ENCODE measurements at places on chromosomes 11 and 22.

- DNase-seq = no peak
Observed at GRCh38 chr11:70251659-70252321, 18.7 kb upstream of the PPFIA1 start.

GRCh38 chr22:24181088-24181995 lies at the start of gene SUSD2:
TSS of gene SUSD2 (plus strand) at chr22:24181487. CDS start at chr22:24181520, 33 bp downstream.
- no peak for DNase-seq

DNA sequence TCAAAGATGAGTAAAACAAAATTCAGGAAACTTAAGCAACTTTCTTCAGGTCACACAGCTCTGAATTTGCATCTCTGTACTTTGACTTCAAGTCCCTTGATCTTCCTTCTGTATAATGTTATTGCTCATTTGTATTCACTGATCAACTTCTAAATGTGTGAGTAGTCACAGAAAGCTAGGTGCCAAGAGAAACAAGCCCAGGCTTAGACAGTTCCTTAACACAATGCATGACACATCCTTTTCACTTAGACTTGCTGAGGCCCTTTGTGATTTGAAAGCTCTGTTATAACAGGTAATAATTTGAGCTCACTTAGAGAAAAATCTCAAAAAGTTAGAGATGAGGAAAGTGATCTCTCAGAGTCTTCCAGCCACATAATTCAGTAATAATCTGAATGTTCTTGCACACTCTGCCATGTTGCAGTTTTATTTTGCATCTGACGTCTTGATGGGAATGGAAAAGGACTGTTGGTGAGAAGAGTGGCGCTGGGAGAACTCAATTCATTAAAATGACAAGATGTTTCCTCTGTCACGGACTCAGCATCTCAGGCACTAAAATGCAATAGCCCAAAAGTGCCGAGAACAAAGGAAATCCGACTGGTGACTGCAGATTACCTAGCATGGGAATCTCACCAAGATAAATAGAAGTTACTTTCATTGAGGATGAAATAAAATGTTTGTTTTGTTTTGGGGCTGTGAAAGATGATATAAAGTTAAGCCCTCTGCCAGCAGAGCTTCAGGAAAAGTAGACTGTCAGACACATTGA lies 665.3 kb downstream of the OPCML start:
- no peak for DNase-seq

DNA sequence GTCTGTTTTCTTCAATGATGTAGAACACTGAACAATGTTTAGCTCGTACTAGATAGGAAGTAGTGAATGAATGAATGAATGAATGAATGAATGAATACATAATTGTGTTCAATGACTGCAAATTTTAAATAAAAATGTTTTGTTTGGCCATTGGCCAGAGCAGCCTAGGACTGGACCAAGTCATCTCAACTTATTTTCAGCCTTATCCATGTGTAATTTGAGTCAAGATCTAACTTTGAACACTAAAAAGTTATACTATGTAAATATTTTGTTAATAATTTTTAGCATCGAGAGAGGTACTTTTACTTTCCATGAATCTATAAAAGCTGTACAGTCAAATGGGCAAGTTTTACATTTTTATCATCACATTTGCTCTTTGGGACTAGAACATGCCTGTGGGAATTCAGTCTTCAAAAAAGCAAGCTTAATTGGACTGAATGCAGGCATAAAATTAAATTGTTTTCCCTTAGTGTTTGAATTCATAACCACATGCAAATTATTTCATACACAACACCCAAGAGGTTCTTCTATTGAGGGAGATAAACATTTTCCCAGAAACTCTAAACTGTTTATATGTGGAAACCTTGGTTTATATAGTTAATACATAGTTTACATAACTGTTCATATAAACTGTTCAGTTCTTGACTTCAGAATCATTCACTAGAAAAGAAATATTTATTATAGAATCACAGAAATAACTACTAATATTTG lies 222.1 kb upstream of the ANO3 start:
- no peak for DNase-seq

GRCh38 chr22:40036591-40037225 lies 42.0 kb downstream of the FAM83F start:
- peak; percentile 81 for DNase-seq

- DNase-seq = no peak
Observed at GRCh38 chr11:117820516-117820915, 4.0 kb downstream of the FXYD2 start.

GRCh38 chr11:131790586-131790985 lies 420.2 kb downstream of the NTM start:
- no peak for DNase-seq

DNA sequence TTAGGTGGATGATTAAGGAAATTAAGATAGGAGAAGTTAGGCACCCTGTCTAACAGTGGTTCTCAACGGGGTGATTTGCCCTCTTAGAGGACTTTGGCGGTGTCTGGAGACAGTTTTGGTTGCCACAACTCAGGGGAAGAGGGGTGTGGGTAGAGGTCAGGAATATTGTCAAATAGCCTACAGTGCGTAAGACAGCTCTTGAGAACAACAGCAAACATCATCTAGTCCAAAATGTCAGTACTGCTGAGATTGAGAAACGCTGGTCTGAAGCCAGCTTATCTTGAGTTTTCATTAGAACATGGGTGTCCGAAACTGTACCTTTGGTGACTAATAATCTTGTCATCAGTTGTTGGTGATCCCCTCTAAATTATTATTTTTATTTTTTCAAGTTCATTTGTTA lies 38.4 kb downstream of the CECR2 start:
- no peak for DNase-seq

GRCh38 chr11:22163394-22163797 lies 29.5 kb upstream of the ANO5 start:
- DNase-seq = peak; percentile 8

DNA sequence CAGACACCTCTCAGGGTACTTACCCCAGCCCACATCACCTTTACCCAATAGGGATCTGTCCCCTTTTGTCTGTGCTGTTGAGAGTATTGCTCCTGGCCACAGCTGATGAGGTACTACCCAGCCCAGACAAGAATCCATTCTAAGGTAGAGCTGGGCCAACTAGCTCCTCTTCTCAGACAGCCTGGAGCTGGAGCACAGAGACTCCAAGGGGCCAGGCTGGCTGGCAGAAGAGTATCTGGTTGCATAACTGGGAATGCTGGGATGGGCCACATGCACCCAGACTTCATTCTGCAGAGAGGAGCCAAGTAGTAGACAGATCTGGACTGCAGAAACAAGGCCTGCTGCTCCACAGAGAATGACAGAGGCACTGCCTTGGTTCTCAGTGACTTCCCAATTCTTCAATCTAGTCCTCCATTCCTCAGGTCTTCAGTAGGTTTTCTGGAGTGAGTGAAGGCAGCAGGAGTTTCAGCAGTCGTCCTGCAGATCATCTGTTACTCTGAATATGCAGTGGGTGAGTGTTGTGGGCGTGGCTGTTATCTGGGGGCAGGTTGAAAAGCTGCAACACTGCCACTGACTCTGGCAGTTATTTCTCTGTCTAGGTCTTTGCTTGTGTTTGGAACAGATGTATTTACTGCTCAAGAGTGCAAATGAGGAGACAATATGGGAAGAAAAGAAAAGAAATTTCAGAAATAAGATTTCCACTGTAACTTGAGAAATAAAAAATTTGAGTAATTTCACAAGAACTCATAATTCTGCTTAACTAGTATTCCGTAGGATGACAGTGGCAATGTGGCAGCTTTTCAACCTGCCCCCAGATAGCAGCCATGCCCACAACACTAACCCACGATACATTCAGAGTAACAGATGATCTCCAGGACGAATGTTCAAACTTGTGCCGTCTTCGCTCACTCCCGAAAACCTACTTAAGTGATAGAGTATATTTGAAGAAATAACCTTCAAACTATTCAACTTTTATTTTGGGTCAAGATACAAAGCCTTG lies 34.9 kb downstream of the MAPK1 start:
- no peak for DNase-seq

DNA sequence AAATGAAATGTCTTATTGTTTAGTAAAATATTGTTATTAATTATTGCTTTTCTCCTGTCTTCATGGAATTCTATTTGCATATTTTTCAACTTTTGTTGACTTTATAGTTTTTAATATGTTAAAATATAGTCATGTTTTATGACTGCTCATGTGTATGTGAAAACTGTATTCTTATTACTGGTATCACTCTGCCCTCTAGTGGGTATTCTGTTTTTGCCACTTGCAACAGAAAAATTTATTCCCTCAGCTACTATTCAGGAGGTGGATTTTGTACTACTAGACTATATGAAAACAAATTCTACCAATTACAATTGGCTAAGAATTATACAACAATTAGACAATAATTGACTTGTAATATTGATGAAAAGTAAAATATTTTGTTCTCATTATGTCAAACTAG lies 45.0 kb downstream of the OR4C6 start:
- DNase-seq = peak; percentile 64

DNA sequence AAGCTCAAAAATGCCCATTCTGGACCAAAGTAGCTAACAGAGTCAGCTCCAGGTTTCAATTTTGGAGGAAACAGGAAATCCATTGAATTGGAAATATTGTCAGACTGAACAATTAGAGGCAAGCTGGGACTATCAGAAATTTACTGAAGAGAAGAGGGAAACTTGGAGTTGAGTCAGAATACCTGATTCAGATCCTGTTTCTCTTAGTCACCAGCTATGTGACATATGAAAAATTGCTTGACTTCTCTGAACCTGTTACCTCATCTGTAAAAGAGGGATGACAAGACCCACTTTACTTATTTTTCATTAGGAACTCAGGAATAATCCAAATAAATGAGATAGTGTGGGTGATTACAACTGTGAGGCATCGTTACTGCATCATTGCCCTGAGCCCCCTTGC lies 148.9 kb upstream of the CADM1 start:
- no peak for DNase-seq

- no peak for DNase-seq
Observed at GRCh38 chr11:32659672-32660071, 76.0 kb downstream of the EIF3M start.

DNA sequence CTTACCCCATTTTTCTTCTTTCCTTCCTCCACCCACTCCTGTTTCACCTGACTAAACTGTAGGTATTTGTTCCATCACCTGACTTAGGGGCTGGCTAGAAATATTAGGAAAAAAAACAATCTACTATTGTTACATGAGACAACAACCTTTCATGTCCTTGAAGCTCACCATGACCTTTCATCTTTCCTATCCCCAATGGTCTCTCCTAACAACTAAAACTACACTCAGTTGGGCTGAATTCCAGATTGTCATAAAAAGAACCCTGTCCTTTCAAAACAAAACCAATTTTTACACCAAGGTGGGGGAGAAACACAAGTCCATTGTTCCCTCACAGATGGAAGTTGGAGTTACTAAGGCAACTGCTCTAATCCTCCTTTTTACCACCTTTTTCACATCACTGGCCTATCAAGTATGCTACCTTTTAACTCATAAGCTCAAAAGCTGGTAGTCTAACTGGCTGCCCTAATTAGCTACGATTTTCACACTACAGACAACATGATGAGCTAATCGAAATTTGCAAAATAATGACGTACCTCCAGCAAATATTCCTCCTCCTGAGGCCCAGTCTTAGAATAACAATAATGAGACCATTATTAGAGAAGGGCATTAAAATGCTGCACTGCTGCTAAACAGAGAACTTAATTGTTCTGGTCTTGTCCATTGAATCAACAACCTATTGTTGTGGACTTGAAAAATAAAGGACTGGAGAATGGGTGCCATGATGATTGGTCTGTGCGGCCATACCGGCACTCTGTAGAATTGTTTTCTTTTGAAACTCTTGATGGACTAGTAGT lies 46.5 kb upstream of the SOX6 start:
- DNase-seq = no peak

- DNase-seq = no peak
Observed at GRCh38 chr22:32396746-32397145, 15.3 kb downstream of the RTCB start.

DNA sequence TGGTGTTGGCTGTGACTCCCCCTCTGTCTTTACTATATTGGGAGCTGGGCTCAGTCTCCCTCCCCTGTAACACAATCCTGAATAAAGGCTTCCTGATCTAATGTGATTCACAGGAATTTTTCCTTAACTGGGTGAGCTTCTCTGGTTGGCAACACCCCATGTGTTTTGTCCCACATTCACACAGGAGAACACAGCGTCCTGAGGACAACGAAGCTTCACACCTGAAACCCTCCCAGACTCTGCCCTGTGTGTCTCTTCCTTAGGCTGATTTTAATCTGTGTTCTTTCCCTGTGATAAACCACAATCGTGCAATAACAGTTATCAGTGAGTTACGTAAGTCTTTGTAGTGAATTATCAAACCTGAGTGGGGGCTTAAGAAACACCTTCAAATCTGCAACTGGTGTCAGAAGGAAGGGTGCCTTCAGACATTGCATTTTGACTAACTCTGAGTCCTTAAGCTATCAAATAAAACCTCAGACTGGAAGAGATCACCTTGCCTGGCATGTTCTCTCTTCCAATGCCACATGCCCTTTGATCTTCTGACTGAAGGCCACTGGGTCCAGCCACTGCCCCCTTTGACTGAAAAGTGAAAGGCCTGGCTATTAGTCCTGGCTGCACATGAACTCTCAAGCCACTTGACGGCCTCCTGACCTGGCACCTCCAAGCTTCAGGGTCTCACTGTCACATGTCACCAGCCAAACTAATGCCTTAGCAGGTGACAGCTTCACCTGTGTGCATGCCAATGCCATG lies 17.3 kb downstream of the APOL3 start:
- no peak for DNase-seq

DNA sequence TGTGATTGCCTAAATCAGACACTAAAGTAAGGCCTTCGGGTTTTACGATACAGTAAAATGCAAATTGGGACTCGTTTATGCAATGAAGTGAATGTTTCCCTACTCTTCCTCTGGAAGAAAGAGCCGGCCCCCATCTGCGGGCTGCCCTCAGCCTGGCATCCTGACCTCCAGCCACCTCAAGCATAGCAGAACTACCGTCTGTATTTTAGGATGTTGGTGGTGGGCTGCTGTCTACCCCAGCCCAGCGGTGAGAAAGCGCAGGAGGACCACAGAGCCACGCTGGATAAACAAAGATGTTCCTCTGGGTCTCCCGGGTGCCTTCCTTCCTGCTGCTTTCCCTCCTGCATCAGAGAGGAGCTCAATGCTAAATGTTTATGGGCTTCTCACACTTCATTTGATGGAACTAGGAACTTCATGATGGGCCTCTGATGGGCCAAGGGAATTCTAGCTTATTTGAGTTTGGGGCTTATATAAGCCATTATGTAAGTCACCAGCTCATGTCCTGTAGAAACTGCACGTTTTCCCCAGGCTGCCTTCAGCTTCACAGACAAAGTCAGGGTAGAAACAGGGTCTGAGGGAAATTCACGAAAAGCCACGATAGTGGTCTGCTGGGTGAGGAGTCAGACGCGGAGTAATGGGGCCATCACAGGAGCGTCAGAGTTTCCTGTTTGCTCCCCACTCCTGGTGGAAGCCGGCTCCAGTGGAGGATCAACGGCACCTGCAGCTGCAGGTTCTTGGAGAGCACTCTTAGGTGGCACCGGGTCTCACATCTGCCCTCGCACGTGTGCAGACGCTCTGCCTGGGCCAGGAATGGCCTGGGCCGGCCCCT lies 287.4 kb downstream of the BRD1 start:
- no peak for DNase-seq

- no peak for DNase-seq
Observed at GRCh38 chr11:36362902-36363301, 66.8 kb downstream of the PRR5L start.

DNA sequence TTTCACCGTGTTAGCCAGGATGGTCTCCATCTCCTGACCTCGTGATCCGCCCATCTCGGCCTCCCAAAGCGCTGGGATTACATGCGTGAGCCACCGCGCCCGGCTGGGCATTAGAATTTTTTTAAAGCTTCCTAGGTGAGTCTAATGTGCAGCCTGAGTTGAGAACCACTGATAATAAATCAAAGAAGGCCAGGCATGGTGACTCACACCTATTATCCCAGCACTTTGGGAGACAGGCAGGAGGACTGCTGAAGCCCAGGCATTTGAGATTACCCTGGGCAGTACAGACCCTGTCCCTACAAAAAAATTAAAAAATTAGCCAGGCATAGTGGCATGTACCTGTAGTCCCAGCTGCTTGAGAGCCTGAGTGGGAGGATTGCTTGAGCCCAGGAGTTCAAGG lies 13.7 kb downstream of the MEI1 start:
- DNase-seq = no peak
